T-helper 9 cell (primary cell): ENCODE measurements at places on chromosomes 2 and 18.
A peak's percentile ranks its signal among the peaks of the same experiment; 100 is the strongest.

DNA sequence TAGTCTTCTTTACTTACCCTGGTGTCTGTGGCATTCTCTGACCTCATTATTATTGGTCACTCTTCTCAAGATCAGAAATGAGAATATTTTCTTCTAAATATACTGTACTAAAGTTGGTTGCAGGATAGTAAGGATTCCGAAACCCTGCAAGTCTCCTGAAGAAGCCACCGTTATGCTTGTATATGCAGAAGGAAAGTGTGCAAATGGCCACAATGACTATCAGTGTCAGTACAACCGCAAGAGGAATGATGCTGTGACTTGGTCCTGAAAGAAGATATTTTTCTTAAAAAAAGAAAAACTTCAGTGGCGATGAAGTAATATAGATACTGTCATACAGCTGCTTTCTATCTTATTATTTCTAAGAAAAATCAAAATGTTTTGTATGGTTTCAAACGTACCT is 120.7 kb downstream of the PLA2R1 start:
- no peak for DNase-seq

- no peak for DNase-seq
Measured at GRCh38 chr2:2142345-2142744, 188.7 kb downstream of the MYT1L start.

GRCh38 chr18:40957533-40958070 is 997.4 kb upstream of the PIK3C3 start:
- DNase-seq, result no peak

DNA sequence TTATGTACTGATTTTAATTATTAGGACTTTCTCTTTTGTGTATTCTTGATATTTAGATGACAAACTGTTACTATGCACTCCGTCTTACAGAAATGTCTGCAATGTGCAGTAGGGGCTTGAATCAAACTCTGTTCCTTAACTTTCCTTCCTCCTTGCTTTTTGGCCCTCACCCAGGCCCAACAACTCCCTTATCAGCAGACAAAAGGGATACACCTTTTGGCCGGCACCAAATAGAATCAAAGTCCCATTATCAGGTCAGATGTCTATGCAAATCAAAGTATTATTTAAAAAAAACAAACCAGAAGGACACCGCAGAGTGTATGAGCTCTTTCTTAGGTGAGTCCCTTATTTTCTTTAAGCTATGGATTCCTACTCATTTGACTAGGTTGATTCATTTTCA is 116.3 kb upstream of the SERPINE2 start:
- DNase-seq, result no peak

DNA sequence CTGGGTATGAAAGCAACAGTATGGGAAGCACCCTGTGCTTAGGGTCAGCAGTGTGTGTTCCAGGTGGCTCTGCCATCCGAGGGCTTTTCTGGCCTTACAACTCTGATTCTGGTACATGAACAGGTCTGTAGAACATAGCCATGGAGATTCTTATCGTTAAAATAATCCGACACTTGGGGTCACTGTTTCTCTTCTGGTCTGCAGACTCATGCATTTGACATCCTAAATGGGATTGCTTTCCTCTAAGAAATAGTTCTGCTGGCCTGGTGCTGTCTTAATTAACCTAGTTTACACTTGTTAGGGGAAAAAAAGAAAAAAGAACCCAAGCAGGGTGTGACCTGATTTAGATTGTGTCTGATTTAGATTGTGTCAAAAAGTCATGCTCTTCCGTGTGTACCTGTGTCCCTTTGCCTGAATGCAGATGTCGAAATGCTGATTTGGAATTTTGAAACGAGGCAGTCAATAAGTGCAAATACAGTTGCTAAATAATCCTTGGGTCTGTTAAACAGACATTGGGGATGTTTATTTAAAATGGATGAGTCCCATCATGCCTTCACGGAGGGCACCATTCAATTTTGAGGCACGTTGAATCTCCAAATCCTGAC is 59.6 kb downstream of the TRPM8 start:
- no peak for DNase-seq

DNA sequence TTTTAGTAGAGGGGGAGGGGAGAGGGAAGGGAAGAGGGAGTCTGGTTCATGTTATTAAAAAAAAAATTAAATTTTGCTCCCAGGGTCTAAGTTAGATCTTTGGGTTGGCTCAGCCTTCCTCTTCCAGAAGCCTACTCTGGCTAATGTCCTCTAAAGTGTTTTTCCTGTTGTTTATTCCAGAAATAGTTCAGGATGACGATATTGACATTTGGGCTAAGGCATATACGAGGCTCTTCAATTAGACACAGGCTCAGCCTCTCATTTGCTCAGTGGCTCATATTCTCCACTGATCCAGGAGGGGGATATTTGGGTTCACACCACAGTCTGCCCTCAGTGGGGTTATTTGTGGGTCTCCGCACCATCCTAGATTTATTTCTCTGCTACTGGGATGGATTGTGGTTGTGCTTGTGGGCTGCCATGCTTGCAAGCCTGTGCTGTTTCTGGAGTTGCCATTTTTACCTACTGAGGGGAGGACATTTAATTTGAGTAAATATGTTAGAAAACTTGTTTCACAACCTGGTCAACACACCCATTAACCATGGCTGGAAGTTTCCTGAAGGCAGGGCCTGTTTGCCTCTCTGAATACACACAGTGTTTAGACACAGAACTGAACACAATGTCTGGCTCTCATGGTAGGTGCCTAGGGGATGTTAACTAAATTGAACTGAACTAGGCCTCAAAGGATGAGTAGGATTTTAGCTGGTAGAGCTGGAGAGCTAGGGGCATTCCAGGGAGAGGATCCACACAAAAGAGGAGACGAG is 257.5 kb upstream of the EPAS1 start:
- no peak for DNase-seq

DNA sequence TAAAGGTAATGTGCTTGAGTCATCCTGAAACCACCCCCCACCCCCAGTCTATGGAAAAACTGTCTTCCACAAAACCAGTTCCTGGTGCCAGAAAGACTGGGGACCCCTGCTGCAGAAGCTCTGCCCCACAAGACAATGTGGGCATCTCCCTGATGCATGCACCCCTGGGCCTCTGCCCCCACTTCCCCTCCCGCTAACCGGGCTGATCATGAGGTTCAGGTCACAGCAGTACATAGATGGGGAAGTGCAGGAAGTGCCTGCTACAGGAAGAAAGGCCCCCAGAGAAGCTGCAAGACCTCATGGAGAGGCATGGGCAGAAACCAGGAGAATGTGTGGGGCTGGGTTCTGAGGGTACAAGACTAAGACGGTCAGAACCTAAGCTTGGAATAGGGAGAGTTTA is 243.4 kb upstream of the ID2 start:
- DNase-seq, result no peak

DNA sequence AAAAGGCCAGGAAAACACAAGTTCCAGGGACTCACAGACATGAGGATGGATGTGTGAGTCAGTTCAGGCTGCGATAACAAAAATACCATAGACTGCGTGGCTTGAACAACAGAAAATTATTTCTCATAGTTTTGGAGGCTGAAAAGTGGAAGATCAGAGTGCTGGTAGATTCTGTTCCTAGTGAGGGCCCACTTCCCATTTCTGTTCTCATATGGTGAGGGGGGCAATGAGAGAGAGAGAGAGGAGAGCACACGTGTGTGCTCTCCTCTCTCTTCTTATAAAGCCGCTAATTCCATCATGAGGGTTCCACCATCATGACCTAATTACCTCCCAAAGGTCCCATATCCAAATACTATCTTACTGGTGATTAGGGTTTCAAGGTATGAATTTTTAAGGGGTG is 23.0 kb downstream of the KLHL14 start:
- no peak for DNase-seq

- no peak for DNase-seq
Measured at GRCh38 chr18:76488190-76488589, 6.9 kb downstream of the ZNF516 start.

GRCh38 chr18:6878556-6879297 is 149.2 kb downstream of the ARHGAP28 start:
- no peak for DNase-seq

GRCh38 chr2:100981011-100981410 is 21.1 kb upstream of the RPL31 start:
- DNase-seq, result no peak

DNA sequence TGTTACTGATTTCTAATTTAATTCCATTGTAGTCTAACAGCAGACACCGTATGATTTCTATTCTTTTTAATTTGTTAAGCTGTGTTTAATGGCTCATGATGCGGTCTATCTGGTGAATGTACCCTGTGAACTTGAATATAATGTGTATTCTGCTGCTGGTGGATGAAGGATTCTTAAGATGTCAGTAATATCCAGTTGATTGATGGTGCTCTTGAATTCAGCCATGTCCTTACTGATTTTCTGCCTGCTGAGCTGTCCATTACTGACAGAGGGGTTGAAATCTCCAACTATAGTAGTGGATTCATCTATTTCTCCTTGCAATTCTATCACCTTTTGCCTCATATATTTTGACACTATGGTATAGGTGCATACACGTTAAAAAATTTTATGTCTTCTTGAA is 373.3 kb upstream of the RAB12 start:
- DNase-seq, result no peak

- DNase-seq, result peak; percentile 88
Measured at GRCh38 chr2:229922449-229923386, at the start of gene FBXO36. Gene FBXO36, plus strand, starts transcription at chr2:229922503. Its CDS starts 11 bp downstream, at chr2:229922514.

GRCh38 chr2:65108780-65109179 is 21.1 kb downstream of the RAB1A start:
- DNase-seq, result no peak

- no peak for DNase-seq
Measured at GRCh38 chr18:78165525-78165924, 814.1 kb upstream of the SALL3 start.

GRCh38 chr2:21452678-21453077 is 328.9 kb downstream of the TDRD15 start:
- DNase-seq, result no peak

- no peak for DNase-seq
Measured at GRCh38 chr2:197453914-197454398, 604 bp downstream of the COQ10B start.

DNA sequence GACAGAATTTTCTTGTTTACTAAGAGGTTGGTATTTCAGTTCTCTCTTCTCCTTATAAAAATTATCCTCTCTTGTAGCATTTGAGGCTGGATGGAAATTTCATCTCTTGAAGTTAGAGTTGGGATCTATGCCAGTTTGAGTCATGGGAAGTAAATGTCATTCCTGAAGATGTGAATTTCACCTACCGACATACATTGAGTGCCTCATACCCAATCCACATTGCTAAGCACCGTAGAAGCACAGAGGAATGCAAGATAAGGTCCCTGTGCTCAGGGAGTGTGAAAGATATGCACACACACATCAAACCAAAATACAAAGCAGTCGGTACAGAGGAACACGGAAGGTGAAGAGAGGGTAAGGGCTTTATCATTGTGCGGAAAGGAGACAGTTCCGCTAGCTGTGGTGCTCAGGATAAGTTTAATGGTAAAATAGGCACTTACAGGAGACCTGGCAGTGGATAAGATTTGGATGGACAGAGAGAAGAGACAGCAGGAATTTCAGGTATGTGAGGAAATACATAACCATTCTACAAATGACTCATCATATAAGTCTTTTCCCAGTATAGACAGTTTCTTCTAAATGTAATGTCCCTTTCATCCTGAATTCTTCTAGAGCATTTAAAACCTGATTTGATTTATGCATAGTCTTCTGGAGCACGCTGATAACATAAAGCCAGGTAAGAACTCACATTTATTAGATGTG is 205.3 kb upstream of the ST6GAL2 start:
- no peak for DNase-seq

GRCh38 chr2:231926761-231927565 is 767 bp upstream of the NPPC start:
- no peak for DNase-seq

DNA sequence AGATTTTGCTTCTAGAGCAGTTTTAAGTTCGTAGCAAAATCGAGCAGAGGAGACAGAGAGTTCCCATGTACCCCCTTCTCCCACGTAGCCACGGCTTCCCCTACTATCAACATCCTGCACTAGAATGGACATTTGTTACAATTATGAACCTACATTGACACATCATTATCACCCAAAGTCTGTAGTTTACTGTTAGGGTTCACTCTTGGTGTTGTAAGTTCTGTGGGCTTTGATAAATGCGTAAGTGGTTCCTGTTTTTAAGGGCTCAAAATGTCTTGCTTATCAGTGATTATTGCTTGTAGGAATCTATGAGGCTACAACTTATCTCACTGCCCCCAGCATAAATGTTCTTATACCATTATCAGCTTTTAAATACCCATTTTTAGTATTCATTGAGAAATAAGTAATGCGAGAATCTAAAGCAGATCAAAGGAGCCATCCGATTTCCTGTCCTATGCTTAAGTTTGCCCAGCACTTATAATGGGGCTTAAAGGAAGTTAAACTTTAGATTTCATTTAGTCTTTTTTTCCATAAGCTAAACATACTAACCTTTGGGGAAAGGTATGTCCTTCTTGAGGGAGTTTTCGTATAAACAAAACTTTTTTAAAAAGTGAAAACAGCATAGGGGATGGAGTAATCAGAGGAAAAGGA is 118.7 kb downstream of the HAUS1 start:
- no peak for DNase-seq

- DNase-seq, result no peak
Measured at GRCh38 chr2:44623622-44624351, 262.0 kb downstream of the CAMKMT start.

- DNase-seq, result no peak
Measured at GRCh38 chr2:109591206-109591605, 22.6 kb downstream of the SEPTIN10 start.

DNA sequence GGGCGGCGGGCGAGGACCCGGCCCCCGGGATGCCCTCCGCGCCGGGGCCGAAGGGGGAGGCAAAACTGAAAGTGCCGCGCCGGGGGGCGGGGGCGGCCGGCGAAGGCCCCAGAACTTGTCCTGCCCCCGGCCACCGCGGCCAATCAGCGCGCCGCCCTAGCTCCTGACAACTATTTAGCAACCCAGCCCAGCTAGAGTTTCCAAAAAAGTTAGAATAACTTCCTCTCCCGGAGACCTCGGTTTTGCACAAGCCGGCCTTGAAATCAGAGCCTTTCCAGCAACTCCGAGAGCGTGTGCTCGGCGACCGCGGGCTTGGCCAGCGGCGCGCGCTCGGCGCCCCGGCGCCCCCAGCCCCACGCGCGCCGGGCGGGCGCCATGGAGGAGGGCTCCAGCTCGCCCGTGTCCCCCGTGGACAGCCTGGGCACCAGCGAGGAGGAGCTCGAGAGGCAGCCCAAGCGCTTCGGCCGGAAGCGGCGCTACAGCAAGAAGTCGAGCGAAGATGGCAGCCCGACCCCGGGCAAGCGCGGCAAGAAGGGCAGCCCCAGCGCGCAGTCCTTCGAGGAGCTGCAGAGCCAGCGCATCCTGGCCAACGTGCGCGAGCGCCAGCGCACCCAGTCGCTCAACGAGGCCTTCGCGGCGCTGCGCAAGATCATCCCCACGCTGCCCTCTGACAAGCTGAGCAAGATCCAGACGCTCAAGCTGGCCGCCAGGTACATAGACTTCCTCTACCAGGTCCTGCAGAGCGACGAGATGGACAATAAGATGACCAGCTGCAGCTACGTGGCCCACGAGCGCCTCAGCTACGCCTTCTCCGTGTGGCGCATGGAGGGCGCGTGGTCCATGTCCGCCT is at the start of gene TWIST2:
TWIST2 (plus strand) TSS at position 245 of the 850 bp plus-strand sequence; CDS start at position 376, 131 bp downstream.
- no peak for DNase-seq
